DMS 273 treated with DMSO at 0.1 percent for 48 hours (cell line): ENCODE measurements at places on chromosomes 4 and X.

DNA sequence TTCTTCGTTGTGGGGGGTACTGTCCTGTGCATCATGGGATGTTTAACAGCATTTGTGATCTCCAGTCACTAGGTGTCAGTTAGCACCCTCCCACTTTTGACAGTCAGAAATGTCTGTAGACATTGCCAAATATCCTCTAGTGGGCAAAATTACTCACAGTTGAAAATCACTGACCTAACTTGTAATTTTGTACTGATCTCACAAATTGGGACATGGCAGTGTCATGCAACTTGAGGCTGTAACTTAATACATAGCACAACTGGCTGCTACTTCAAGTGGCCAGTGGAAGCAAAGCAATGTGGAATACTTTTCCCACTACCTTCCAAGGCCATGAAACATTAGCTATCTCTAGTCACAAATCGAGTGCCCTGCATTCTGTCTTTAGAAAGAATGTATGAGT lies 23.2 kb upstream of the TSPAN7 start:
- no peak for DNase-seq

- no peak for DNase-seq
Observed at GRCh38 chr4:153927451-153927850, 138.6 kb upstream of the SFRP2 start.

GRCh38 chr4:167143018-167143417 lies 91.3 kb downstream of the SPOCK3 start:
- DNase-seq, result no peak

DNA sequence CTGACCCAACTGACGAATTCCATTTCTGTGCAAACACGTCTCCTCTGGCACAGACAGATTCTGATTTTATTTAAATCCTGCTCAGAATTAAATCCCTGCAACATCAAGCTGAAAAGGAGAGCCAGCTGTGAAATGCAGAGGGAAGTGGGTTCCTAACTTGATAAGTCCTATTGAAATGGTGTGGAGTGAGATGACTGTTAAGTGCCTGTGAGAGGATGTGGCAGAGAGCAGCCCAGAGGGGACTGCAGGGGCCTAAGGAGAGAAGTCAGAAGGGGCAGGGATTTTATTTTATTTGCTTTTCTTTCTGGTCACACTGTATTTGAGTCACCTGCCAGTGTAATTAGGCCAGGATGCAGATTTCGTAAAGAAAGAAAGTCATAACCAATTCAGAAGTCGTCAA lies 277.4 kb downstream of the NKX6-1 start:
- DNase-seq, result no peak

GRCh38 chrX:154737136-154737535 lies 13.7 kb downstream of the GAB3 start:
- DNase-seq, result no peak

DNA sequence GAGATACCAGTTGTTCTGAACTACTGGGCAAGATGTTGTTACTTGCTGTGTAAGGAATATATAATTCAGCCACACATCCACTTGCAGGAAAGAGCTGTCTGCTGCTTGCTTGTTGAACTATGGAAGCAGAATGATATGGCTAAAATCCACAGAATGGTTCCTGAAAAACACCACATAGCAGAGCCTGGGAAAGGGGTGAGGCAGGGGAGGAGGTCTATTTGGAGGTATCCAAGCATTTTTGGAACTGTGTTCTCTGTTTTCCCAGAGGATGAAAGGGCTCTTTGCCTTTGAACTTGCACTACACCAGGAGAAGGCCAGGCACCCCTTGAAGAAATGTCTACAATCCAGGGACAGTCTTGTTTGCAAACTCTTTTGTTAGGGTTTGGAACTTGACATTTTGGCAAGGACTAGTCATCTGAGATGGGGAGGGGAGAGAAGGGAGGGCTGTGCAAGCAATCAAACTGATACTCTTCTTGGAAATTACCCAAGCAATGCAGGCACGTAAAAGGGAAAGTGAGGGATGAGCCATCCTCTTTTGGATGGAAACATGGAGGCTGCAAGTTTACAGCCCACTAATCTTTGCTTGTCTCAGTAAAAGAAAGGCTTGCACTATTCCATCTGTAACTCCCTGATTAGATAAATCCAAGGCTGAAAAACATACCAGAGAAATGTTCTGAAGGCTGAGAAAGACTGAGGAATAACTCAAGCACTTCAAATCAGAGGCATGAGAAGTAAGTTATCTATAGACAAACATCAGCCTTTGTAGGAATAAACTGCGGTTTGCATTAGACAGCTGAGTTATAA lies 141.0 kb downstream of the TSPAN5 start:
- DNase-seq, result no peak

DNA sequence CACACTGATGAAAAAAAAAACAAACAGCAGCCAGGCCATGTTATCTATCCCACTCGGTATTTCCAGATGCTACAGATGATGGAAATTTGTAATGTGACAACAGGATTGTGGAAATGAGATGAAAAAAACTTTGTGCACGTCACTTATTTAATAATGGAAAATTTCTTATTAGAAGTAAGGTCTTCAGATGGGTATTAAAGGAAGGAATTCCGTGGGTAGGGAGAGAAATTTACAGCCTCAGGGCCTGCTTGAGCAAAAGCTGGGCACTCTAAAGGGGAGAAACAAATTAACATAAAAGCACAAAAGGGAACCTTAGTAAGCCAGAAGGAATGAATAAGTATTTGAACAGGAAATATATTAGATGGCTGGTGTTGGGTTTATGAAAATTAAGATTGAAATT lies 4.2 kb upstream of the PKD2 start:
- no peak for DNase-seq

DNA sequence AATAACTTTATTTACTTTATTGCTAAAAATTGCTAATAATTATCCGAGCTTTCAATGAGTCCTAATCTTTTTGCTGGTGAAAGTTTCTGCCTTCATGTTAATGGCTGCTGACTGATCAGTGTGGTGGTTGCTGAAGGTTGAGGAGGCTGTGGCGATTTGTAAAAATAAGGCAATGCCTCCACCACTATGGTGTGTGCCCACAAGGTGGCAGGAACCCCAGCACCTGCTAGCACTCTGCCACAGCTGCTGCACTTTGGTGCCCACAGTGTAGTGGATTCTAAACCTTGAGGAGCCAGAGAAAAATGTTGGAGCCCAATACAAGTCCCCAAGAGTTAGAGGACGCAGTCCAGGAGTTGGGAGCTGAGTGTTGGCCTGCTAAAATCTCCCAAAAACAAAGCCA lies 1237.1 kb downstream of the PCDH19 start:
- no peak for DNase-seq

DNA sequence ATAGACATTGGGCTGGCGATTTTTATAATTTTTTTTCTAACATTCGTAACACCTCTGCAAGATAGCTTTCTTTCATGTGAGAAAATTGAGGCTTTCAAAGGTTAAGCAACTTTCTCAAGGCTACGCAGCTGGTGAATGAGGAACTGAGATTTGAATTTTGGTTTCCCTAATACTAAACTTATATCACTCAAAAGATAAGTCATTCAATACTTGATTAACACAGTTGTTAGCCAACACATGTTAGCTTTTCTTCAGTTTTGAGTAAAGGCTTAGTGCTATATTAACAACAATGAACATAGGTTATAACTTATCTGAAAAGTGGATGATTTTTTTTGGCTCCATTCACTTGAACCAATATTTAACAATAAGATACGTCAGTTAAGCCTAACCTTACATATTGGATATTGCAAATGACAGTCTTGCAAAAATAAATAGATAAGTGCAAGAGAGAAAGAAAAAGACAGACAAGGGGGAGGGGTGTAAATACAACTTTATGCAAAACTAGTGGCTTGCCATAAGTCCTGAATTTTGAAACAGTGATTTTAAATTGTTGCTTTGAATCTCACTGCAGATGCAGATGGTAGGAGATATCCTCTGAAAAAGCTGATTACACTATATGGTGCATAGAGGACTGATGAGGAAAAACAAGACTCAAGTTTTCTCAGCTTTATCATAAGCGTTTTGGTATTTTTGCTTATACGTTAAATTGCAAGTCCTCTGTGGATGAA lies 11.1 kb upstream of the GPM6A start:
- DNase-seq, result no peak

- DNase-seq, result no peak
Observed at GRCh38 chr4:69708211-69708610, 52.2 kb downstream of the SULT1B1 start.

- no peak for DNase-seq
Observed at GRCh38 chrX:6826856-6827255, 291.9 kb upstream of the VCX3A start.

- no peak for DNase-seq
Observed at GRCh38 chr4:141180991-141181761, 39.5 kb upstream of the ZNF330 start.

GRCh38 chrX:140817943-140818342 lies 108.4 kb downstream of the LINC00632 start:
- DNase-seq, result no peak

DNA sequence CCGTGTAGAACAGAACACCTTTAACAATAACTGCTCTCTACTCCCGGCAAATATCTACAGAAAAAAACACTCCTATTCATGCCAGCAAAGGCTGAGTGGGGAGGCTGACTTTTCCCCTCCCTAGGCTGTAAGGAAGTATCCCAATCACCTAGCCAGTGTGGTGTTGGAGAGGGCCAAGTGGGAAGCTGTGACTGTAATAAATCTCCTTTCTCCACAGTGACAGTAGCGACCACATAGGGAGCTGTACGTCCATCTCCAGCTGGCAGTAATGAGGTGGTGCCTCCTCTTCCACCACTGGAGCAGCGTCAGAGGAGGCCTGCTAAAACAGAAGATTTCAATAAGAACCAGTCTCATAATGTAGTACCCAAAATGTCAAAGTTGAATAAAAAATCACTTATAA lies 47.9 kb upstream of the PLAC1 start:
- no peak for DNase-seq

GRCh38 chr4:87180767-87181166 lies 39.7 kb downstream of the KLHL8 start:
- DNase-seq, result no peak

- DNase-seq, result no peak
Observed at GRCh38 chr4:37780444-37781130, 45.9 kb upstream of the PGM2 start.

GRCh38 chr4:105060628-105061027 lies 86.0 kb upstream of the TET2 start:
- no peak for DNase-seq

DNA sequence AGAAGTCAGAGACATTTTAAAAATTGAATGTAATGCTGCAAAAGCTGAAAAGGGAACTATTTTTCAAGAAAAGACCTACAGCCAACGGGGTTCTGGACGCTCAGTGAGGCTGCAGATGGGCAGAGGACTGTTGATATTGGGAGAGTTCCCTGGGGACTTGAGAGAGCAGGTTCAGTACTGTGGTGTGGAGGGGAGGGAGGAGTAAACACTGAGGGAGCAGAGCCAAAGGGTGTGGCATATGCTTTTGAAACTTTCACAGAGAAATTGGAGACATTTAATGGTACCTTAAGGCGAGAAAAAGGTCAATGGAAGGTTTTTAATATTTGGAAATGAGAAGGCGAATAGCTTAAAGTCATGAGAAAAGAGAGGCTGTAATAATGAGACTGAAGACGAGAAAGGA lies 62.2 kb upstream of the GPM6A start:
- no peak for DNase-seq

- no peak for DNase-seq
Observed at GRCh38 chr4:159337041-159337440, 234.2 kb downstream of the RAPGEF2 start.

DNA sequence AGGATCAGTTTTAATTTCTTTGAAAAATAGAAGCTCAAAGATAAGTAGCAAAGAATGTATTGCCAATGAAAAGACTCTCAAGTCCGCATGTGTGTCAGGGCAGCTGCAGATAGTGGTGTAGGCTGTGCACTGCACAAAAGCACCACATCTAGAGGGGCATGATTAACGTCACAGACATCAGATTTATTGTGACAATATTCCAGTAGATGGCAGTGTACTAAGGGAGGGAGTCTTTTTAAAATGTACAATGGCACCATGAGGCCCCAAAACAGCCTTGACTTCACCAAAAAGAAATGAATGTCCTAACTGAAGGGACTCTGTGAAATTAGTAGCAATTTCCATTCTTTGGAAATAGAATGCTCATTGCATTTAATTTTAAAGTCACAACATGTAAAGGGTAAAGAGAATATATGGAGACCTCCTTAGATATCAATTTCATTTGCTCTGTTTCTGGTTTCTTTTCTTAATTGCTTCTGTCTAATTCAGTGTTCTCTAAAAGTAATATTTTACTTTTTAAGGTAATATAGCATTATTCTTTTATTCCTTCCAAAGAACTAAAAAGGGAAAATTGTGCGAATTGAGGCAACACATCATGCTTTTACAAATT lies 98.4 kb downstream of the ZNF827 start:
- peak; percentile 9 for DNase-seq

- no peak for DNase-seq
Observed at GRCh38 chr4:150219841-150220240, 141.6 kb downstream of the DCLK2 start.

DNA sequence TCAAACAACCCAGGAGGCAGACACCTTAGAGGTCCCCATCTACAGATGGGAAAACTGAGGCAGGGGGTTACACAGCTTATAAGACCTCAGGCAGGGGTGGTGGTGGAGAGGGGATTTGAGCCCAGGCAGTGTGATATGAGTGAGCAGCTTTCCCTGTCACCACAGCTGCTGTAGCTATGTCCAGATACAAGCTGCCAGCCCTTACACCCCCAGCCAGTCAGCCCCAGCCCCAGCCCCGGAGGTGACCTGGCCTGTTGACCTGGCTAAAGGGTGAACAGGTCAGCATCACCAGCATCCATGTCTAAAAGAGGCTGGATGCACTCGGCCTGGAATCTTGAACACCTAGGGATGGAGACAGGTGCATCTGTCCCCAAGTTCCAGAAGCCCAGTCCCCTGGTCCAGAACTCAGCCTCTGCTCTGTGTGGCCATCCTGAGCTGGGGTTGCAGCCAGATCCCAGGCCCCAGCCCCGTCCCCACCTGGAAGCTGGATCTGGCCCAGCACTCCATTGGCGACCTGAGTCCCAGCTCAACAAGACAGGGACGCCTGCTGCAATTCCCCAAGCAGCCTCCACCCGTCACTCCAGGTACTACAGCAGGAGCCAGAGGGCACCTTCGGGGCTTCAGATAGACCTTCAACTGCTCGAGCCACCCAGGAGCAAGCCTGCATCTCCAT lies 89.5 kb downstream of the JAKMIP1 start:
- no peak for DNase-seq

GRCh38 chr4:102586644-102587021 lies 85.5 kb downstream of the NFKB1 start:
- DNase-seq, result no peak

GRCh38 chr4:93384887-93385286 lies 443.7 kb upstream of the ATOH1 start:
- DNase-seq, result no peak

DNA sequence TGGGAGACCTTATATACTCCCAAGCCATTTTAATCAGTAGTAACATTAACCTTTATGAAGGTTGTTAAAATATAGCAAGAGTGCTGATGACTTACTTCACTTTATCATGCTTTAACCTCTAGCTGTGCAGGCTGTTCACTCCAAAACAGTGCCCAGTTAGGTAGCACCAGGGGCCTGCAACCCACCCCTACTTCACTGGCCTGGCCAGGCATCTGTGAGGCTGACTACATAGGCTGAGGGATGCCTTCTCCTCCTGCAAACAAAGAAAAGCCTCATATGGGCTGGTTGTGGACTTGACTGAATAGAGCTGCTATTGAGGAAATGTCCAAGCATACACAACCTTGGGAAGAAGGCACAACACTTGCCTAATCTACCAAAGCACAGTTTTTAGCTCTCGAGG lies 172.8 kb downstream of the SHROOM3 start:
- DNase-seq, result no peak
